Activated CD8-positive, alpha-beta memory T cell treated with anti-CD3 and anti-CD28 coated beads, Interleukin-2, amount 10 ng/mL, durations not matched to agents 7 days and 5 days (primary cell): ENCODE measurements at places on chromosomes 4 and X. TPM values are rescaled to one million over a fixed set of nuclear protein-coding genes. Genes with fewer than 3 reads are reported as not detected.

Gene ENPEP
- 0.93 TPM for total RNA-seq

Gene HMX1
- not detected for total RNA-seq

Gene ASB12
- total RNA-seq: 0.33 TPM

Gene PAGE1
- total RNA-seq: not detected

Gene NRK
- not detected for total RNA-seq

Gene CT45A5
- total RNA-seq: not detected

Gene EGF
- total RNA-seq: not detected

Gene PRDM8
- 21.7 TPM for total RNA-seq

Gene CAPN6
- not detected for total RNA-seq

Gene GPR34
- 1.3 TPM for total RNA-seq

Gene IRF2
- total RNA-seq: 81.6 TPM

Gene ATRX
- total RNA-seq: 67.4 TPM

Gene CSAG1
- not detected for total RNA-seq

Gene NOX1
- total RNA-seq: not detected

Gene KLF8
- 2.5 TPM for total RNA-seq

Gene FDCSP
- not detected for total RNA-seq
